Eye (tissue), 1 donor: ENCODE measurements at places on chromosomes 5 and 9.
A peak's percentile ranks its signal among the peaks of the same experiment; 100 is the strongest.

- peak; percentile 67 for DNase-seq
These were observed 85.7 kb downstream of the EPB41L4A start for GRCh38 chr5:112333331-112333781.

DNA sequence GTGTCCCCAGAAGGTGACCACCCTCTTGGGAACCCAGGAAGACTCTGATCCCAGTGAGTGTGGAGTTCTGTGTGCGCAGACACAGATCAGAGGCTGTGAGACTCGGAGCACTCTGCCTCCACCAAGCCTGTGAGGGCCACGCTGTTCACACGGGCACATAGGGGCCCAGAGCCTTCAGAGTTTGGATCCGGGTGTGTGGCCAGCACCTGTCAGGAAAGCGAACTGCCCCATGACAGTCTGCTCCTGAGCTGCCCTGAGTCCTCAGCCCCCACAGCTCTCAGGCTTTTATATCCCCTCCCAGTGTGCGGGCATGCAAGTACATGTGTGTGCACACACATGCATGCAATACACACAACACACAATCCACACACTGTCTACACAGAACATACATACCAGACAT, 161.8 kb upstream of the IRX2 start:
- DNase-seq = no peak

DNA sequence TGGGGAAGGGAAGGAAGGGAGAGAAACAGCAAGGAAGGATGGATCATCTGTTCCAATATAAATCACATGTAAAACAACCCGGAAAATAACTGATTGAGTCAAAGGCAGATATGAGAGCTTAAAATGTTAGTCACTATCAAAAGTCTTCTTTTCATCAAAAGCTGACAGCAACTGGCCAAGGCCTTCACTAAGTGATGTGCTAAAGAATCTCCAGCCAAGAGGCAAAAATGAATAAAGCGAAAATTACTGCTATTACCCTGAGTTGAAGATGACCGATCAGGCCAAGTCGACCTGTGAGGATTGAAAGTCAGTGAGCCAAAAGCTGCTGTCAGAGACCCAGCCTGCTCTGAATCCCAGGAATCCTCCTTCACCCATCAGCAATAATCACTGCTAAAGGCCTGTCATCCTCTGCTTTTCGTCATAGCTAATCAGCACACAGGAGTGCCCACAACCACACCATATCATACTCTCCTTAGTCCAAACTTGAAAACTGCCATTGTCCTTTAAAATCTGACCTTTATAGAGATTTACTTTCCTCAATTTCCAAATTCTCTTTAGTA, 736.9 kb downstream of the TLE1 start:
- DNase-seq = peak; percentile 45

GRCh38 chr9:97363661-97364299, 48.1 kb upstream of the TDRD7 start:
- DNase-seq = no peak

DNA sequence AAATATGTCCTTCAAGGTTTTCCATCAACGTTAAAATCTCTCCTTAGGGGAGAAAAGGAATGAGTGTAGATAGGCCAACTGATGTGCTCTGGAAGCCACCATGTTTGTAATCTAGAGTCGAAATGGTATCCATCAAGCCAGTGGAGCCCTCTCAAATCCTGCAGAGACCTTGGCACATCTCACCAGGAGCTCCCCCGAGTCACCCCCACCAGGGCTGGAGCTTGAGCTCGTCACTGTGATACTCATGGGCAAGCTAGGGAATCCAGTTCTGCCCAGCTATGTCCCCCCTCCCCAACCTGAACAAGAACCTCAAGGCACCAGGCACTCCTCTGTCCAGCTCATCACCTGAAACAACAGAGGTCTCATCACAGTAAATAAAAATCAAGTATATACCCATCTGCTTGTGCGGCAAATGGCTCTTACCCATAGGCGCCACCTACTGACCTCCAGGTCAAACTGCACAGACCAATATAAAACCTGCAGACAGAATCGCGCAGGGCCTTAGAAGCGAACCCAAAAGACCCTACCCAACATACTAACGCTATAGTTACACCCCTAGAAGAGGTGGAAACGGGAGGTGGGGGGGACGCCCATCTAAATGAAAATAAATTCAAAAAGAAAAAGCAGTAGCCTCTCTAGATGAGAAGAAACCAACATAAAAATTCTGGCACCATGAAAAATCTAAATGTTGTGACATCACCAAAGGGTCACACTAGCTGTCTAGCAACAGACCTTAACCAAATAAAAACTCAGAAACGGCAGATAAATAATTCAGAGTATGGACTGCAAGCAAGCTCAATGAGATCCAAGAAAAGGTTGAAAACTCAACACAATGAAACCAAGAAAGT, 75.0 kb downstream of the TTC39B start:
- DNase-seq = no peak

GRCh38 chr9:10704720-10705119, 91.9 kb upstream of the PTPRD start:
- no peak for DNase-seq

DNA sequence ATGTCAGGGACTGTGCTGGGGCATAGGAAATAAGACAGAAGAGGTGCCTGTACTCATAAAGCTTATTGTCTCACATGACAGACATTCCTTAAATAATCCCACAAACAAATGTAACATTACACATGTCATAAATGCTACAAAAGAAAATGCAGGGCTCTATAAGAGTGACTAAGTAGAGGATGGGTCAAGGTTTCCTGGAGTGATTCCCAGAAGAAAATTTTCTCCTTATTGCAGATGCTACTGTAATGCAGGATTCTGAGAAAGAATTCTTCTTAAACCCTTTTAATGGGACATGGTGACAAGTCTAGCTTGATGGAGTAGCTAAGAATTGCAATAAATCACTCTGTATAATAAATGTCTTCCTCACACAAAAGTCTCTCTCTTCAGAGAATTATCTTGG, 55.7 kb downstream of the SH3TC2 start:
- DNase-seq = no peak

DNA sequence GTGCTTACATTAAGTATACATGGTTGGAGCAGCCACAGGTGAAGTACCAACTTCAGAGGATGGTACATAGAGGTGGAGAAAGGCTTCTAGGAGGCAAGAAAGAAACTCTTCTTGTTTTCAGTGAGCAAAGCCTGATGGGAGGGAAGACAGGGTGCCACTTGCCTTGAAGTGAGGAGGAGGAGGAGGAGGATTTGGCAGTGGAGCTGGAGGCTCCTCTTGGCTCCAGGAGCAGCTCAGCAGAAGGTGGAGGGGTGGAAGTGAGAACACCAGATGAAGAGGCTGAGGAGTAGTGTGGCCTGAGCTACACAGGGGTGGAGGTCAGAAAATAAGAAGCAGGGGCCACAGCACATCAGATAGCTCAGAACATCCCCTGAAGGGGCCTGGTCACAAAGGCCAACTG, 91.1 kb upstream of the SHISAL2B start:
- DNase-seq = no peak

GRCh38 chr9:128819716-128820664, 1.7 kb downstream of the ENDOG start:
- DNase-seq = peak; percentile 58

DNA sequence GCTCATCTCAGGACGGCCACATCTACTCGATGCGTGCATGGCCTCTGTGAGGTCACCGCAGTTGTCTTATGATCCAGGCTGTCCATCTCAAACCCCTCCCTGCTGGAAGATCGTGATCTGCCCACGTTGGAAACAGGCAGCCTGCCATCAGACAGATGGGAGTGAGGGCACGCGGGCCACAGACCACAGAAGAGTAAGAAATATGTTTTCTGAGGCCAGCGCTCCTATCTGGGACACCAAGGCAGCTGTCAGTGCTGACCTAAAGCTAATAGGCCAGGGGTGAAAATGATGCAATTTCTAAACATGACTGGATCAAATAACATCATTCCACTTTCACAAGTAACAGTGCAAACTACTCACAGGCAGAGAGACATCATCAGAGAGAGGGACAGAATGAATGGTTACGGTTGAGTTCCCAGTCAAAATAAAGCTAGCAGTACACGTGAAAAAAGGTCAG, 57.1 kb upstream of the CER1 start:
- no peak for DNase-seq
